Stromal cell of bone marrow (primary cell): ENCODE measurements at places on chromosomes 11 and 22.

- DNase-seq, result no peak
These were observed 793.7 kb upstream of the LRRC4C start for GRCh38 chr11:42253156-42253555.

GRCh38 chr11:69157156-69157821, 1.6 kb downstream of the SMIM38 start:
- DNase-seq, result no peak

DNA sequence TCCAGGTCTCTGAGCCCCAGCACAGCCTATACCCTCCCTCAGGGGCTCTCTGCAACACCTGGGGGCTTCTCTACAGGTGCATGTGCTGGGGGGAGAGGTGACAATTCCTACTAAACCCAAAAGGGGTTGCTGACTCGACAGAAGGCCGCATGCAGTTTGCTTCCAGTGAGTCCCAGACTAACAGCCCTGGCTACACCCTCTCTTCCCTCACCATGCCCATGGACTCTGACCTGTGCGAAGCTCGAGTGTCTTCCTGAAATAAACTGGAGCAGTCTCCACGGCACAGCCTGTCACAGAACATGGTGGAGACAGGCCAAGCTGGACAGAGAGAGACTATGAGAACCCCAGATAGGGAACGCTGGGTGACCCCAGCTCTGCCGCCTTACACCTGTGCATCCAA, 16.6 kb downstream of the PLEKHA7 start:
- DNase-seq, result no peak

DNA sequence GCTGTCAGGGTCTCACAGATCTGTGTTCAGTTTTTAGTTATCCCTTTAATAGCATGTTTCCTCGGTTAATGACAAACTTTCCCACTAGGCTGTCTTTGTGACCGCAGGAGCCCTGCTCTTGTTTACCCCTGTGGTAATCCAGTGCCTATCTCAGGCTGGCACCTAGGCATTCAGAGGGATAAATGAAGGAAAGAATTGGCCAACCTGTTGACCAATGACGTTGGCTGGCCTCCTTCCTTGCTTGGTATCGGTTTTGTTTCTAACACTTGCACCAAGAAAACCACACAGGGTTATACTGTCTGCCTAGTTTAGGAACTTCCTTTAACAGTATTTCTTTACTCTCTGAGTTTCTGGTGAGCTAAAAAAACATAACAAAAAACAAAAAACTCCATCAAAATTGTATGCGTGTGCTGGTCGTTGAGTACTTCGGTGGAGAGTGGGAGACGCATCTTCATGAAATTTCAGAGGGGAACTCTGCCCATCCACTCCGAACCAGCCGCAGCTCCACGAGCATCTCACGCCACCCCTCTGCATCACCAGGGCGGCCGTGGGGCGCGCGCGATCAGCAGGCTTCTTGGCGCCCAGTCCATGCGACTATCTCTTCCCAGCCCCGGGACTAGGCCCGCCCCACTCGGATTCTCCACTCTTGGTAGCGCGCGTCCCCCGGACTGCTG, 563 bp upstream of the ENDOD1 start:
- DNase-seq, result no peak

GRCh38 chr11:102153082-102153481, 42.8 kb downstream of the YAP1 start:
- DNase-seq, result no peak

DNA sequence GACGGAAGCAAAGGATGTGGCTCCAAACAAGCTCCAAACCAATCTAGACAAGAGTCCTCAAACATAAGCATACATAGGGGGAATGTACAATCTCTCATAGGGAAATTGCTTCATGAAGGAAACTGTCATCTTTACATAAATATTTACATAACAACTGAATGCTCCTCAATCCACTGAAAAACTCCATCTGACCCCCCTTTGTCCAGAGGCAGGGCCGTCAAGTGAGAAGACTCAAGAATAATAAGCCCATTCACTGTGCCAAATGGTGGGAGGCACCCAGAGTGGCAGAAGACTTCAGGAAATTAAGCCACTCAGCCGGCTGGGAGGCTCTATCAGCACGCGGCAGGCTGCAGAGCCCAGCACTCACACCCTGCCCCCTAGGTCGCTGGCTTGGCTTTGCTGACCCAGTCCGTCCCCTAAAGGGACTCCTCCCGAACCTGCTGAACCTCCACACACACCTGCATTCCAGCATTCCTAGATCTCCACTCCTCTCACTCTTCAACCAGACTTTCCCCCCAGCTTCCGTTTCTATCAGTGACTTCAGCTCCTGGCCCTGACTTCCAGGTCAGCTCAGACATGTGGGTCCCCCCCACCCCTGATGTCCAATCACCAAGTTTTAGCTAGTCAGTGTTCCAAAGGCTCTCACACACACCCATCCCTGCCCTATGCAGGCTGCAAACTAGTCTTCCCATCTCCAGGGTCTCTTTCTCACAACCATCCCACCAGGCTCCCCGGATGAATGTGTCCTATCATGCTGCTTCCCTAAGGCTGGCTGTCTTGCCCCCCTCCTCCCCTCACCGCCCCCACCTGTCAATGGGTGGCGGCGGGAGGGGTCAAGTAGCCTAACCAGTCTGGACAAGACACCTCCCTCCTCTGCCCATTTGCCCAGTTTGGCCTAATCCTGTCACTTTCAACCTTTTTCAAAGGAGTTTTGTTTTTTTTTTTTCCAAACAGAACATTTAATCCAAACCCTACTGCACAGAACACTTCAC, 11.3 kb downstream of the VPS37C start:
- no peak for DNase-seq

- DNase-seq, result no peak
These were observed 44.6 kb downstream of the PRCP start for GRCh38 chr11:82855616-82856015.

DNA sequence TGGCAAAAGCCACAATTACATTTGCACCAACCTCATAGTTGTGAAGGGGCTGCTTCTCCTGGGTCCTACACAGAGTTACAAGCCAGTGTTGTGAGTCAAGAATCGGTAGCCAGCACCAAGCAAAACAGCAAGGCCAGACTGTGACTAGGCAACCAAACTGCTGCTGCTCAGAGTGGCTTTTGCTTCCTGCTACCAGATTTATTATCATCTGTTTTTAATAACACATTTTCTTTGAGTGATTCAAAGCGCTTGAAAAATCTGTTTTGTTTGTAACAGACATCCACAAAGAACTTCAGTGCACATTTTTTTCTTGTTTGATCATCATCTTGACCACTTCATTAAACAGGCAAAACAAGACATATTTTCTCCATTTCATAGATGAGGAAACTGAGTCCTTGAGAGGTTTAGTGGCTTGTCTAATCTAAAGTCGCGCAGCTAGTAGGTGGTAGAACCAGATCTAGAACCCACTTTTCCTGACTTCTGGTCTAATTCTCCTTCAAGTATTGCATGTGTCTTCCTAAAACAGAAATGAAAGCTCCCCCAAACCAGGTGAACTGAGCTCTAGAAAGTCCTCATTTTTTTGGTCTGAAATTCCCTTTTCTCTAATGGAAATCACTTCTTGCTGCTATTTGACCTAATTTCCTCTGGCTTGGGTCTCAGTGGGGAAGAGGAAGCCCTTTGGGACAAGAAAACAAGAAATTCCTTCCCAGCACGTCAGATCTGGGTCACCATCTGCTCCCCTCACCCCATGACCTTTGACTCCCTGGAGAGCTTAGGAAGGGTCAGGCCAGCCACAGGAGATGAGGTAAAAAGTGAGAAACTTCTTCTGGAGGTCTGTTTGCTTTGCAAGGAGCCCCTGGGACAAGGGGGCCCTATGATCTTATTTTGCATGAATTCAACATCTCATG, 39.9 kb downstream of the CWC15 start:
- DNase-seq, result peak; percentile 96

GRCh38 chr11:102879801-102880200, 5.0 kb upstream of the MMP12 start:
- DNase-seq, result no peak

- DNase-seq, result no peak
These were observed 8.9 kb downstream of the YPEL1 start for GRCh38 chr22:21726650-21727049.

DNA sequence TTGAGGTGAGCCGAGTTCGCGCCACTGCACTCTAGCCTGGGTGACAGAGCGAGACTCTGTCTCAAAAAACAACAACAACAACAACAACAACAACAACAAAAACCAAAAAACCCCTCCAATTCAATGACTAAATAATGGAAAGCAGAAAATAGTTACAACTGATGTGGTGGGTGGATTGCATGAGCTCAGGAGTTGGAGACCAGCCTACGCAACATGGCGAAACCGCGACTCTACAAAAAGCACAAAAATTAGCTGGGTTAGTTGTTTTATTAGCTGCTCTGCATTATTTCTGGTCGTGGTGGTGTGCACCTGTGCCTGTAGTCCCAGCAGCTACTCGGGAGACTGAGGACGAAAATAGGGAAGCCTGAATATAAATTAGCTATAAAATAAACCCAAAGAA, 2.6 kb upstream of the PATL1 start:
- DNase-seq, result no peak

- DNase-seq, result no peak
These were observed 109.5 kb downstream of the DBX1 start for GRCh38 chr11:20050551-20051333.

DNA sequence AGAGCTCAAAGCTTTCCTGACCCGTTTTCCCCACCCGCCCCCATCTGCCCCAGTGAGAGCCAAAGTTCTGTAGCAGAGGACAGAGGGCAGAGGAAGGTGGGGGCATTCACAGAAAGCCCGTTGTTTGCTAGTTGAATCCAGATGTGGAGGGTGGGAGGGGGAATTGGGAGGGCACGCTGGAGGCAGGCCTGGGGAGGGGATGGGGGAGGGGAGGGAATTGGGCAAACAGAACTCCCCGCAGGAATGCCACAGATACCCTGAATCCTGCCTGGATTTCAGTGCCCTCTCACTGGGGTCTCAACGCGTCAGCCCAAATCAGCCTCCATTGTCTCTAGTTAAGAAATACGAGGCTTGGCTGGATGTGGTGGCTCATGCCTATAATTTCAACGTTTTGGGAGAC, 12.9 kb upstream of the OAF start:
- no peak for DNase-seq

- DNase-seq, result no peak
These were observed 4.8 kb downstream of the PKP3 start for GRCh38 chr11:398826-399225.

- DNase-seq, result no peak
These were observed 5.6 kb downstream of the OVOL1 start for GRCh38 chr11:65792456-65792855.

- no peak for DNase-seq
These were observed 3.7 kb upstream of the SPON1 start for GRCh38 chr11:13958641-13959400.

DNA sequence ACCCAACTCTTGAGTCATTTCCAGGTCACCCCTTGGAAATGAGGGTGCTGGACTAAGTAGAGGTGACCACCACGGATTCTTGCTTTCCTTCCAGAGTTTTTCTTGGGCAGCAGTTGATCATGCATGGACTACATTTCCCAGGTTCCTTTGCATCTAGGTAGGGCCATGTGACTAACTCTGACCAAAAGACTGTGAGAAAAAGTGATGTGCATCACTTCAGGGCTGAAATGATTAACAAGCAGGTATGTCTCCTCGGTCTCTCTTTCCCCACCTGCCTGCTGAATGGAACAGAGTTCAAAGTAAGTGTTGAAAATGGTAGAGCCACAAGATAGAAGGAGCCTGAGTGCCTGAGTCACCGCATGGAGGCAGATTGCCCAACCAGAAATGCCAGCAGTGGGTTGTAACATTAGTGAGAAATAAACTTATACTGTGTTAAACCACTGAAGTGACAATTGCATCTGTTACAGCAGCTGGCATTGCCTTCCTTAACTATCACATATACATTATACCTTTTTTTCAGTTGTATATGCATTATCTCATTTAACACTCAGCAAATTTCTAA, 113.5 kb downstream of the MN1 start:
- no peak for DNase-seq

GRCh38 chr11:62140304-62141110, 16.7 kb downstream of the INCENP start:
- DNase-seq, result no peak

DNA sequence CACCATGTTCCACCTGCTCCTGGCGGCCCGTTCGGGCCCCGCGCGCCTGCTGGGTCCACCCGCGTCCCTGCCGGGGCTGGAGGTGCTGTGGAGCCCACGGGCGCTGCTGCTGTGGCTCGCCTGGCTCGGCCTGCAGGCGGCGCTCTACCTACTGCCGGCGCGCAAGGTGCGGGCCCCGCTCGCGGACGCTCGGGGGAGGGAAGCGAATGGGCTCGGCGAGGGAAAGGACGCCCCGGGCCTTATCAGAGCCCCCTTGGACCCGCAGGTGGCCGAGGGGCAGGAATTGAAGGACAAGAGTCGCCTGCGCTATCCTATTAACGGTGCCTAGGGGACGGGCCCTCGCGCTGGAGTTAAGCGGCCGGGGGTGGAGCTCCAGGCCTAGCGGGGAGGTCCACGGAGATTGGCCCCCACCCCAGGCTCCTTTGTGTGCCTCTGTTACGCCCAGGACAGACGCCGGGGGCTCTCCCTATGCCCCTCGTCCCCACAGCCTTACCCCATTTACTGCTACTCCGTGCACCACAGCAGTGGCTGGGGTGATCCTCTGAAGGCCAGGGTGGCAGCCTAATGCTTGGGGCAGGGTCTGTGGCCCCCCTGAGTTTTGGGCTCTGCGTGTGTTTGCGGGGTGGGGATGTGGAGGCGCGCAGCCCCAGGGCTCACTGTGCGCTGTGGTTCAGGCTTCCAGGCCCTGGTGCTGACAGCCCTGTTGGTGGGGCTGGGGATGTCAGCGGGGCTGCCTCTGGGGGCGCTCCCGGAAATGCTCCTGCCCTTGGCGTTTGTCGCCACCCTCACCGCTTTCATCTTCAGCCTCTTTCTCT, 1.1 kb downstream of the TM7SF2 start:
- no peak for DNase-seq

DNA sequence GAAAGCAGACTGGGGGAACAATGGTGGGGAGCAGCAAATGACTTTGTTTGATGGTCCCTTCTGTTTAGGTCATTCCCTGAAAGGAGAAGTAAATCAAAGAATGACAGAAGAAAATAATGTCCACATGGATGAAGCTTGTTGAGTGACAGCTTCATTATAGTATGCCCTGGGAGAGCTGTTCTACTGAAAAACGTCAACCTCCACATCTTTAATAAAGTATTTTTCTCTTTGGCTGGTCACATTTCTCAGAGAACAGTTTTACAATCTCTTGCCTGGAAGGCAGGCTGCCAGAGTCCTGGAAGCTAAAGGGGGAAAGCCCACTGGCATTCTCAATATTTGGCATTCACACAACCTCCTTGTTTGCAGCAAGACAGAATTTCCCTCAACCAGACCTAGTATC, 287.9 kb downstream of the SWAP70 start:
- no peak for DNase-seq

GRCh38 chr22:50316114-50317065, 8.9 kb upstream of the PLXNB2 start:
- no peak for DNase-seq
